ENCODE measurements at places on chromosomes 2 and 18.

DNA sequence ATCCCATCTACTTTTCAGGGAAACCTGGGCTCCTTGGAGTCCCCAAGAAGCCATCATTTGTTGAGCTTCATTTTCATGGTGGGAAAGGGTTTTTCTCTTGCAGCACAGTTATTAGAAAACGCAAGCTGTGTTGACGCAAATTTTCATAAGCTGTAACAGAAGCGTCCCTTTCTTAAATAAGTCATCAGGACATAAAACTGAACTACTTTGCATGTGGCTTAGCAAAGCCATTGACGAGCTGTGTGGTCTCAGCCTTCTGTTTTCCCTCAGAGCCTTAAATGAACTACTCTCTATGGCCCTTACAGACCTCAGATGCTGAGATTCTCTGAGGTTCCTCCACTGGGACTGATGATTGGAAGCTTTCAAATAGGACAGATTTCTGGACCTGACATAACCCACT lies 85.1 kb downstream of the ARL4C start:
- DNase-seq, result no peak

DNA sequence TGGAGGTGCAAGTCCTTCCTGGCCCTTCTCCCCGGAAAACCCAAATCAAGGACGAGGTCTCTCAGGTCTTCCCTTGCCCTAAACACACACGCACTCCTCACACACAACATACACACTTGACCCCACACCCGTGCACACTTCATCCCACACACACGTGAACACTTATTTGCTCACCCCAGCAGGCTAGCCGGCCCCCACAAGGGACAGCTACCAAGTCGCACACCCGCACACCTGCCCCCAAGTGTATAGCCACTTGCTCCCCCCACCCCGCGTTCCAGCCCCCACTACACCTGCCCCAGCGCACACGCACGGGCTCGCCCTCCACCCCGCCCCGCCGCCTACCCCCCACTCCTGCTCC lies 359 bp downstream of the TGFBRAP1 start:
- DNase-seq, result no peak

DNA sequence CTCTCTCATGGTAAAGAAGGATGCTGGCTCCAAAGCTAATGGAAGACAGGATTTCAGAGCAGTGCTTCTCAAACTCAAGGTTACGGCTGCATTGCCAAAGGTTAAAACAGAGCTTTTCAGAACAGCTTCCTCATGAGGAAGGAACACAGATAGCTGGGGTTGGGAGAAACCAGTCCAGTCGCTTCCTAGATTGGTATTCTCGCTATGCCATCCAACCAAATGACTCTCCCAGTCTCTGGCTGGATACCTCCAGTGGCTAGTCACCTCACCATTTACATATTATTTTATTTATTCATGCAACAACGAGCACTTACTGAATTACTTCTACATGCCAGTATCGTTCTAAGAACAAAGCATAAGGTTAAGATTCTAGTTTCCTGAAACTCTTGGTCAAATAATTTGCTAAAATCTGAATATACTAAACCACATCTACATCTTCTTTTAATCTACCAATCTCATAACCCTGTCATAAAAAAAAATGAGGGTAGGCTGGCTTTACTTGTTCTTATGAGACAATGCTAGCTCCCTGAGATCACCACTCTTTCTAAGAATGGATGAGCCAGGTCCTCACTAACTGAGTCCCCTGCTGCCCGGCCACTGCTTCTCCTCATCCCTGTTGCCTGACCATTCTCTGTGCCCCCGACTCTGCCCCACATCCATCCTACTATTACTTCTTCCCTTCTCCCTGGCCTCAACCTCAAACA lies 20.4 kb downstream of the KDSR start:
- DNase-seq, result no peak

GRCh38 chr2:222418739-222419138 lies 5.6 kb upstream of the SGPP2 start:
- DNase-seq, result no peak

- DNase-seq, result no peak
These were observed 3.1 kb downstream of the WNT10A start for GRCh38 chr2:218883491-218884490.

DNA sequence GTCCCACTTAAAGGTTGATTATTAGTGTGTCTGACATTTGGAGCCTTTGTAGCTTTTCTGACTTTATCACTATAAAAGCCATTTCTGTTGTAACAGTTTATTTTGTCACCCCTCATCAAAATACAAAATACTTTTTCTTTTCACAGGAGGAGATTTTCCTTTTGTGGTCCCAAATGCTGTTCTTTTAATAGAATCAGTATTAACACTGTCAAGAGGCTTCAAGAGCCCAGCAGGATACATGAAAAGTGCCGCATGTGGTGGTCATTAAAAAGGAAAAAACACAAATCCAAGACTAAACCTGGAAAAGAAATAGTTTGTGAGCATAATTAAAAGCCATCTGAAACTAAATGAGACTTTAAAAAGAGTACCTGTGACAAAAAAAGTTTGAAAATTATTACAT lies 515.7 kb downstream of the DCDC2C start:
- DNase-seq, result no peak

DNA sequence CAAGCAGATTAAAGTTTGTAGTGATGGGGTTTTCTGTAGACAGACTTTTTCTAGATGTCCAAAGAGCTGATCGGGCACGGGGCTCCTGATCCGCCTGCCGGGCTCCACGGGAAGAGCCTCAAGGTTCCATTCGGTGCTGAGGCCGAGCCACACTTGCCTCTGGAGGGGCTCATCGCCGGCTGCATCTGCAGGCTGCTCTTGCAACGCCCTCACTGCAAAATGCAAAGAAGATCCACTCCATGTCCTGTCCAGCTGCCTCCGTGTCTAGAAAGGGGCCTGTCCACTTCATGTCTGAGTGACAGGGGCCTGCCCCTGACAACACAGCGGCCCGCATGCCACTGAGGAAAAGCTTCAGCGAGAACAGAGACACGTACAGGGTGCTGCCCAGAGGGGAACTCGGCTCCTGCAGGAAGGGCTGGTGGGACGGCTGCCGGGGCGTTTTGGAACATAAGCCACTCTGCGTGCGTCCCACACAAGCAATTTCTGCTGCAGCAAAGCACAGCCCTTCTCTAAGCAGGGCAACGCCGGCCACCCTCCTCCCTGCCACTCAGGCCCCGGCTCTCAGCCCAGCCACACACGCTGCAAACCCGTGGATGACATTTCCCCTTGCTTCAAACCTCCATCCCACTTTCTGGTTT lies 53.6 kb upstream of the CTDP1 start:
- DNase-seq, result no peak

DNA sequence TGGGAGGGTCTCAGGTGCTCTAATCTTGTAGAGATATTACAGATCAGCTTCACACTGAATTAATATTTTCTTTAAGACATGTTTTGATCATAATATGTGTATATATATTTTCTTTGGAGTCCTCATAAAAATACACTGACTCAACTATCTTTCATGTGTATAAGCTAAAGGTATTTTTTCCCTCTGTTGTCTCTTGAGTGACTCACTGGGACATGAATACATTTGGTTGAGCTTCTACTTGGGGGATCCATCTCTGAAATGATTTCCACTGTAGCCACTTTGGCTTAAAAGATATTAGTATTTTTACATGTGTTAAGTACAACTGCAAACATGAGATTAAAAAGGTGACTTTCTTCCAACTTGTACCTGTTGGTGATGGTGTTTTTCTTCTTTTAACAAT lies 140.8 kb downstream of the TTN start:
- DNase-seq, result no peak

DNA sequence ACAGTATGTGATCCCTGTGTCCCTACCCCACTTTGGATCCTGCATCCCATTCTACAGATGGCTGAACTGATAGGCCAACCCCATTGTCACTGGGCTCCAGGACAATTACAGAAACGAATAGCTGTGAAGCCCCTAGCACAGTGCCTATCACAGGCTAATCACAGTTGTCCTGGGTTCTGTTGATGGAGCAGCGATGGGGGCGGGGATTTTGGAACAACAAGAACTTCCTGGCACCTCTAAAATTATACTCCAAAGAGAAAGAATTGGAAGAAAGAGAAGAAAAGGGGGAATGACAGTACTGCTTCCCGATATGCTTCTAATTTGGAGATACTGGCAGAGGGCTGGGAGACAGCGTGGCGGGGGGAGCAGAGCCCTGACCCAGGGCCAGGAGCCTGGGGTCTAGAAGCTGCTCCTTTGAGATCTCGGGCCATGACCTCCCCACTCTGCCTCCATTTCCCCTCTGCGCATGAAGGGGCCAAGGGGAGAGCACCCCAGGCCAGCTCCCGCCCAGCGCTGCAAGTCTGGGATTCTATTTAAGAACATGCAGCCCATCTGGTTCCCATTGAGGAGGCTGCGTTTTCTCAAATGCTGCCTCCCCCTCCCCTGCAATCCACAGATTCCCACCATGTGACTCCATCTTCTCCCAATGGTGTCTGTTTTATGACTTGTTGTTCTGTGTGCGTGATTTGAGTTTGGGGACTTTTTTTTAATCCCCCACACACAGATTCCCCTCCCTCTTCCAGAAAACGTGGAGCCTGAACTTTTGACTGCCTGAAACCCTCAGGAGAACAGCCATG lies 202.7 kb downstream of the CYP26B1 start:
- DNase-seq, result no peak

DNA sequence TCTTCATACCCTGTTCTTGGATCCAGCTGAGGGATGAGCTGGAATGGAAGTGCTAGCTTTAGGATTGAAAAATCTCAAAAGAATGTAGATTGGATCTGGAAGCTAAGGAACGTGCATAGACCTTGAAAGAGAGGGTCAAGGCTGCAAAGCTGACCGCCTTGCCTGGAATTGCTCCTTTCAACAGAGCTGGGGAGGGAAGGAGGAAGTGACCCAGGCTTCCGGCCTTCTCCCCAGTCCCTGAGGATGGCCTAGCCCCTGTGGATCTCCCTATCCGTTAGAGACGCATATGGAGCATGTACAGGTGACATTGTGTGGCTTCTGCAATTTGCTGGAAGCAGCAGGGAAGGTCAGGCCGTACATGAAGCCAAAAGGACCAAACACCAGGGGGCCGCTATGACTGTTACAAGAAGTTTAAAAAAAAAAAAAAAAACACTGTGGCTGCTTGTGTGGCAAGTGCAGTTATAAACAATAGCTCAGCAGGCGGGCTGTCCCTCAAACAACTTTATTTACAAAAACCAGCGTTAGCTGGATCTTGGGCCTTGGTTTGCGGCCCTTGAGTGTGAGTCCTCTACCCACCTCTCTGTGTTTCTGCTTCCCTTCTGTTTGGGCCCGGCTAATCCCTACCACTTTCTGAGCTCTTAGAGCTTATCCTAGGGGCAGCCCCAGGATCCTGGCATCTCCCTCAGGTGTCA lies 227.6 kb downstream of the SEPTIN10 start:
- DNase-seq, result no peak

DNA sequence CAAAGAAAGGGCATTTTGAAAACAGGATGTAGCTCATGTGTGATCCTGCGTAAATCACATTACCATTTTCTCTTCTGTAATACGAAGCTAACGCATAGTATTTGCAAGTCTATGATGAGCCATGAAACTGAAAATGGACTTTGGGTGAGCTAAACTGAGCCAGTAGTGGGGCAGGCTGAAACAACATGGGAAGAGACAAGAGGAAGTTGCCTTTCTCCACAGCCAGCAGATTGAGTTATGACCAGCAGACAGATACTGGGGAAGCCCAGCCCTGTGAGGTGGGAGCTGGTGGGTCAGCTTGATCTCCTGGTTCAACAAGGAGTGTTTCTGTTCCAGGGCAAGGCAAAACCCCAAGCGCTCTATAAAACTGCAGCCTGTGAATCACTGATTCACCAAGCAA lies 11.8 kb downstream of the CYRIA start:
- no peak for DNase-seq

- peak; percentile 59 for DNase-seq
These were observed 20.4 kb downstream of the IFIH1 start for GRCh38 chr2:162297925-162298552.

Measured in GM04504 (cell line).